ENCODE measurements at places on chromosomes 1 and 21.

- DNase-seq, result no peak
Measured at GRCh38 chr1:231817801-231818200, 191.2 kb downstream of the DISC1 start.

DNA sequence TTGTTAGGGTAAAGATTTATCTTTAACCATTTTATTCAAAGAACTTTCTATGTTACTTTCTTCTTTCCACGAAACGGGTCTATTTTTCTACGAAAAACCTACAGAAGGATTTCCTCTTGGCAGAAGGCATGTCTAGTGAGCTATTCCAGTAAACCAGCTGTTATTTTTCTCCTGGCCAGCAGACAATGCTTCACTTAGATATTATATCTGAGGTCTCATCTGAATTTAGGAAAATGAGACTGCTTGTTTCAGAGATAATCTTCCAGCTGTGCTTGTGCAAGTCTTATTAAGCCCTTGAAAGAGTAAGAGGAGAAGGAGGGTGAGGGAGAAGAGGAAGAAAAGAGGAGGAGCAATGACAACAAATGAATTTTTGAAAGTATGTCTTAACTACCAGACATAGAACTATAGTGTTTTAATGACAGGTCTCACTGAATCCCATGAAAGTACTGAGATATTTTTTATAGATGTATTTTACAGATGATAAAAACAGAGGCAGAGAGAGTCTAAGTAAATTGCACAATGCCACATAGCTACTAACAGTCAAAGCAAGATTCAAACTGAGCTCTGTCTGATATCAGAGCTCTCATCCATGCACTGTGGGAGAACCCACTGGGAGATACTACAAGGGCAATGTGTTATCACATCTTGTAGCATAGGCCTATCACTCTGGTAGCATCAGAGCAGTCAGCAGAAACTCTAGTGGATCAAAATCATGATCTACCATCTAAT is 54.6 kb upstream of the SAMSN1 start:
- no peak for DNase-seq

GRCh38 chr1:226877669-226878068 is 7.3 kb downstream of the PSEN2 start:
- DNase-seq, result no peak

- no peak for DNase-seq
Measured at GRCh38 chr1:114154146-114154962, 685 bp upstream of the SYT6 start.

DNA sequence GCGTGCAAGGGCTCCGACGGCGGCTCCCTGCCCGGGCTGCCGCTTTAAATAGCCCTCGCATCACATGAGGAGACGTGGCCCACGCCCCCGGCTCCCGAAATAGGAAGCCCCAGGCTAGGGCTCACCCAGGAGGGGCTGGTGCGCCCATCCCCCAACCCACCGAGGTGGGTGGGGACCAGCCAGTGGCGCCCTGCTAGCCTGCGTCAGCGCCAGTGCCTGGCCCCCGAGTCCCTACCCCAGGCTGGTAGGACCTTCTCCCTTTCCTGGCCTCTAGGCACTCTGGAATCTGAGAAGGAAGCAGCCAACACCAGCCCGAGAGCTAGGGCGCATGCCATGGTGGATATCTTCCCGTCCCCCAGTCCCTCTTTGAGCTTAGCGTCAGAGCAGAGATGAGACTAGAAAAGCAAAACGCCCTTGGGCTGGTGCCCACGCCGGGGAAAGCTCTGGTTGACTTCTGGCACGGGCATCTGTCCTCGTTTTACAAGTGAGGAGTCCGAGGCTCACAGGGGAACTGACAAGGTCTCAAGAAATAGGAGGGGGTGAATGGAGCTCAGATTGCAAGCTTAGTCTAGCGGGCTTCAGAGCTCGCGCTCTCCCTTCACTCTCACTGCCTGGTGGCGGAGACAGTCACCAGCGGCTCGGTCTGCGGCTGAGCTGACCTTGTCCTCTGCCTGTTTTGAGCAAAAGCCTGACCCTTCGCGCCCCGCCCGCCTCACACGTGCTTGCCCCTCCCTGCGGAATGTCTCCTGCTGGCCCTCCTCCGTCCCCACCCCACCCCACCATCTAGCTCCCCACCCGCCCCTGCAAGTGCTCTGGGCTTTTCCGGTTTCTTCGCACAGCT is at the start of gene FABP3:
FABP3 (minus strand) TSS at position 21 of the 841 bp plus-strand sequence. CDS start 62 bp downstream, outside the sequence.
- no peak for DNase-seq

DNA sequence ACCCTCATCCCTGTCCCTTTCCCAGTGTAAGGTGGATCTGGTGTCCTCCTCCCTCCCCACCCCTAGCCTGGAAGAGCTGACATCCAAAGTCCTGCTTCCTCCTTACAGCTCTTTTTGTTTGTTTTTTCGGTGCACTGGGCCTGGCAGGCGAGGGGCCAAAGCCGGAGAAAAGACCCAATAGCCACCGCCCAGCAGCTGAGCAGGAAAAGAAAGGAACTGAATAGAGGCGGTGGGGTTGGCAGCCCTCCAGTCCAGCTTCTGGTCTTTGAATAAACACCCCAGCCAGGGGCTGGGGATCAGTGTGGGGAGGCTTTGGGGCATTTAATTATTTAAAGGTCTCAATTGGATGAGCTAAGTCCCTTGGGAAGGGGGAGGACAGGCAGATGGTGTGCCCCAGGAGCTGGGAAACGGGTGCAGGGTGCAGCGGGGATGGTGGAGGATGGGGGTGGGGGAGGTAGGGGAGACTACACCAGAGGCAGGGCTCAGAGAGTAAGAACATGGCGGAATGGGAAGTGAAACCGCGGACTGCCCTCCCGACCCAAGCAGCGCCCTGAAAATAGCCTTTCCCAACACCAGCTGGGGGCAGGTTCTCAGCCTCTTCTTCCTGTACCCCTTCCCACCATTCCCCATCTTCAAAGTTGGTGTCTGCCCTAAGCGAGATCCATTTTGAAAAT is 20.2 kb downstream of the BTG2 start:
- no peak for DNase-seq

- DNase-seq, result no peak
Measured at GRCh38 chr1:150906329-150906728, 19.4 kb downstream of the CTXND2 start.

- DNase-seq, result no peak
Measured at GRCh38 chr1:112997781-112998180, 41.8 kb upstream of the SLC16A1 start.

DNA sequence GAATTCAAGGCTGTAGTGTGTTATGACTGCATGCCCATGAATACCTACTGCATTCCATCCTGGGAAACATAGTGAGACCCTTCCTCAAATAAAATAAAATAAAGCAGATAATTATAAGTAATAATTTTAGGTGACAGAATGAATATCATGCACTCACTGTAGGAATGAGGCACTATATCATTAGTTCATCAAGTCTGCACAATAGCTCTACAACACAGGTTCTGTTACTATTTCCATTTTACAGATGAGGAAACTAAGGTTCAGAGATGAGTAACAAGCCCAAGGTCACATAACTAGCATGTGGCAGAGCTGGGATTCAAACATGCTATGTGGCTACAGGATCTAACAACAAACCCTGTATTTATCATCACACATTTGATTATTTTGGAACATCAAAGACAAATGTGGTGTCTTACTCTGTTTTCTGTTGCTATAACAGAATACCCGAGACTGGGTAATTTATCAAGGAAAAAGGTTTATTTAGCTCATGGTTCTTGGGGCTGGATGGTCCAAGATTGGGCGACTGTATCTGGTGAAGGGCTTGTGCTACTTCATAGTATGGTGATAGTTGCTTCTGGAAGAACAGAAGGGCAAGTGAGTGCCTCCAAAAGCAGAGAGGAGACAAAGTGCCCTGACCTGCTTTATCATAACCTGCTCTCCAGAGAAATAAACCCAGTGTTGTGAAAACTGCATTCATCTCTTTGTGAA is 4.8 kb upstream of the ZNF691 start:
- no peak for DNase-seq

GRCh38 chr1:240663169-240663879 is 51.4 kb upstream of the GREM2 start:
- DNase-seq, result no peak

- no peak for DNase-seq
Measured at GRCh38 chr1:152533327-152533938, 19.2 kb downstream of the CRCT1 start.

DNA sequence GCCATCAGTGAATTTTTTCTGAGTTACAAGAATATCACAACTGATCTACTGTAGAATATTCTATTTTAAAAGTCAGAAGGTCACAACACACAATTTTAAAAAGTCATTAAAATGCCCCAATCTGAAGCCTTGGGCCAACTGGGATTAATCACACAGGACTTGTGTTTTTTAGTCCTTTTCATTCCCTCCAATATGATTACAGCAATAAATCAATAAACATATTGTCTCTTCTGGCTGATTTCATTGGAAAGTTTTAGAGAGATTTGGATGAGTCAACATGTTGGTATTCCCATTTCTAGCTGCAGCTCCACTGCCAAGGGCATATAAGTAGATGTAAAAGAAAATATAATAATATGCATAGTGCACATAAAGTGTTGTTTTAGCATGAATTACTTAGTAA is 85.8 kb downstream of the NIBAN1 start:
- DNase-seq, result no peak

DNA sequence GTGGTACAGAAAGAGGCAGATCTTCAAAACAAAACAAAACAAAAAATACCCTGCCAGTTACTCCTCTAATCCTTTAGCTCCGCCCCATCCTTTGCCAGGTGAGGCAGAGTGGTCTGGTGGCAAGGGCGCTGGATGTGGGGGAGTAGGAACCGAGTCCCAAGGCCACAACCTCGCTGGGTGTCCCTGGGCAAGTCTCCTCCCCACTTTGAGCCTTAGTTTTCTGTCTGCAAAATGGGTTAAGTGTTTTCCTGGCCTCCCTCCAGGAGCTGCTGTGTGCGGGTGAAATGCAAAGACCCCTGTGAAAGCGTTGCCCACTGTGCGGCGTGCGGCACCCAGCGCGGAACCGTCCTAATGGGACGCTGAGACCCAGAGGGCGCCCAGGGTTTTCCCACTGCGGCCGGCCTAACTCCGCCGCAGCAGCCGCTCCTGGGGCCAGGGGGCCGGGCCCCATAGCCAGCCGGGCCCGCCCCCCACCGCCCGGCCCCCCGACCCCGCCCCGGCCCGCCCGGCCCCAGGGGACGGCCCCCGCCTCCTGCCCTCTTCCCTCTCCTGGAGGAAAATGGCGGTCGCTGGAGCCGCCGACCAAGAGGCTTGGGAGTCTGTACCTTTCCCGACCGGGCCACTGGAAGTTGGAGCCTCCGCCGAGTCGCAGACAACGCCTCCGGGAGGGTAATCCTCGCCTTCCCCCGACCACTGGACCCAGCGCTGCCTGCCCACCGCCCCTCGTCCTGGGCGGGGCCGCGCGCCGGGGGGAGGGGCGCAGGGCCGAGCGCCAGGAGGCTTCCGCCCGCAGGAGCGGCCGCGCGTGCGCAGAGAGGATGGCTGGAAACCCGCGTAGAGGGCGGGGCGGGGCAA is at the start of the genes ERMAP and SVBP:
ERMAP (plus strand) TSS at position 538 of the 855 bp plus-strand sequence. CDS start 13,327 bp downstream, outside the sequence.
SVBP (minus strand) TSS at position 813 of the 855 bp plus-strand sequence. CDS start 853 bp downstream, outside the sequence.
- DNase-seq, result peak; percentile 92

DNA sequence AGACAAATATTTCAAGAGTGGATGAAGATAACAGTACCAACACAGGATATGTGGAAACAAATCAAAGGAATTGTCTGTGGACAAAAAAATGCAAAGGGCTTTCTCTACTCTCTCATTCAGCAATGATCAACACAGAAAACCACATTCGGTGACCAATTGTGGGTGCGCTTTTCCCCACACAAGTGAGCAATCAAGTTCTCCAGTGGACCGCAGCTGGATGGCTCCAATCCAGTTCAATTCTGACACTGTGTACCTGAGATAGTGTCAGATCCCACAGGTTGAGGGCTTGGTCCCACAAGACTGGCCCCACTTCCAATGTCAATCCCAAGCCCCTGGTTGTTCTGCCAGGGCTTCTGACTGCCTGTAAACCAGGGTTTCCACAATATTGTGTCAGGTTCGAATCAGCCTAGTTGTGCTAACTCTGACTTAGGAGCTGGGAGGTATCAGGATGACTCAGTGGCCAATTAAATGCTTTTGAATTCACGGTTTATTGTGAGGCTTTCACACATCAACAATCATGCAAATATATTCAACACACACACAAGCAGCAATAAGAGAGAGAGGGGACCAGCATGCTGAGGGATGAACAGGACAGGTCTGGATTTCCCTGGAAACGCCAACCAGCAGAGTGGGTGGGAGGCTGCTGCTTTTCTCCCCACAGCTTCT is 87.0 kb upstream of the BTG3 start:
- no peak for DNase-seq

- DNase-seq, result no peak
Measured at GRCh38 chr1:156371553-156372264, 2.7 kb downstream of the RHBG start.

DNA sequence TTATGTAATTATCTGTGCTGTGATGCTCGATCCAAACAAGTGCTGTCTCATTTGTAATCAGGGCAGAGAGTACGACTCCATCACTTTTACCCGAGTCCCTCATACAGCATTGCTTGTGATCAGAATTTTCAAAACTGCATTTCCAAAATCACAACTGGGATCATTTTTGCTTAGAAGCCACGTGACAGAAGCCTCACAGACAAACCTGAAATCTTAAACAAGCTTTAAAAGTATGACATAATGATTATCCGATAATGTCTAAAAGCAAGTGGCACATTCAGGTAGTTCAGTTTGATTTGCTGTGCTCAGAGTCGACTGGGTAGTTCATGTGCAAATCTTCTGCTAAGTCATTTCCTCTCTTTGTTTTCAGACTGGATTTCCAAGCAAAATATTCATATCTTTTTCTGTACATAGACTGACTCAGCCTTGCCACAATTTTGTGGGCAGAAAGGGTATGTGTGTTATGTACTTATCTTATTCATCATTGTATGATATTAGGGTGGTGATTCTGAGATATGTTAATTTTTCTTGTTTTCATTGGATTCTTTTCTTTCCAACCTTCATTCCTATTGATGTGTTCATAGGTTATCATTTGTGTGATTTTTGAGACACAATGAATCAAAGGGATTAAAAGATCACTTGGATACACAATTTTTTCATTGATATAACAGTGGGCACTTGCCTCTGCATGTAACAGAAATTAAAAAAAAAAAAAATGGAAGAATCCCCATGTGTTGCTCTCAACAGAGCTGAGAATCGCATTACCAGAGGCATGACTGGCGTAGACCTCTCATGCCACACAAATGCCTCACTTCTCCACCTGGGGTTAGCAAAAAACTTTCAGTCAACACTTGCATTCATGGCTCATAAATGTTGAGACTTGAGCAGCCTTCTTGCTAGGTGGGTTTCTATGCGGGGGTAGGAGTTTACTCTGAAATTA is 355.7 kb downstream of the LTN1 start:
- DNase-seq, result no peak

Measured in effector CD4-positive, alpha-beta T cell (primary cell).